Brain (organoid and tissue), 16 donors: ENCODE measurements at places on chromosomes 6 and 20. TPM values are rescaled to one million over a fixed set of nuclear protein-coding genes. Genes with fewer than 3 reads are reported as not detected.

Gene MEI4
- polyA plus RNA-seq: not detected

Gene CENPW
- polyA plus RNA-seq: 31.8 TPM

Gene GLP1R
- 12.7 TPM for polyA plus RNA-seq

Gene SLC44A4
- polyA plus RNA-seq: 15.7 TPM

Gene RSPH4A
- polyA plus RNA-seq: 0.75 TPM

Gene MLIP
- 1.6 TPM for polyA plus RNA-seq

Gene PRKN
- polyA plus RNA-seq: 1.4 TPM

Gene HDGFL1
- polyA plus RNA-seq: not detected

Gene SDC4
- 63.5 TPM for polyA plus RNA-seq

Gene TRIM40
- not detected for polyA plus RNA-seq

Gene BPIFB4
- not detected for polyA plus RNA-seq

Gene ZC3H12D
- polyA plus RNA-seq: not detected

Gene GJA1
- 65.4 TPM for polyA plus RNA-seq

Gene C20orf144
- 0.14 TPM for polyA plus RNA-seq

Gene PCMT1
- 192 TPM for polyA plus RNA-seq

Gene RPL7L1
- 116 TPM for polyA plus RNA-seq

Gene BMP2
- polyA plus RNA-seq: 4.4 TPM

Gene RIPOR2
- 13.6 TPM for polyA plus RNA-seq

Gene PCK1
- 0.70 TPM for polyA plus RNA-seq

Gene COL21A1
- polyA plus RNA-seq: 1.0 TPM

Gene SOX18
- polyA plus RNA-seq: 7.2 TPM

Gene FNDC1
- 0.83 TPM for polyA plus RNA-seq

Gene OXT
- not detected for polyA plus RNA-seq

Gene MYMX
- not detected for polyA plus RNA-seq

Gene SAMD10
- polyA plus RNA-seq: 29.4 TPM

Gene IPCEF1
- 3.2 TPM for polyA plus RNA-seq

Gene RUNX2
- 0.31 TPM for polyA plus RNA-seq

Gene HUS1B
- polyA plus RNA-seq: not detected
